ENCODE measurements at places on chromosomes 5 and 9. TPM values are rescaled to one million over a fixed set of nuclear protein-coding genes. Genes with fewer than 3 reads are reported as not detected.

Gene KLHL3
- total RNA-seq: 2.3 TPM

Gene NAIP
- total RNA-seq: 3.8 TPM

Gene SEMA6A
- total RNA-seq: 0.26 TPM

Gene PCDHA5
- total RNA-seq: not detected

Gene CTXN3
- total RNA-seq: not detected

- no peak overlapping the region for H3K27ac ChIP-seq
- no peak overlapping the region for H3K4me3 ChIP-seq
- H3K36me3 ChIP-seq: no peaks in the 10 kb centered on the region
- H3K27me3 ChIP-seq: no peaks in the 10 kb centered on the region
- H3K4me1 ChIP-seq: peaks cover 21% of the 10 kb centered on the region
- peak; percentile 40 for DNase-seq
Measured at GRCh38 chr5:145483212-145483611, 351.9 kb downstream of the PRELID2 start.

DNA sequence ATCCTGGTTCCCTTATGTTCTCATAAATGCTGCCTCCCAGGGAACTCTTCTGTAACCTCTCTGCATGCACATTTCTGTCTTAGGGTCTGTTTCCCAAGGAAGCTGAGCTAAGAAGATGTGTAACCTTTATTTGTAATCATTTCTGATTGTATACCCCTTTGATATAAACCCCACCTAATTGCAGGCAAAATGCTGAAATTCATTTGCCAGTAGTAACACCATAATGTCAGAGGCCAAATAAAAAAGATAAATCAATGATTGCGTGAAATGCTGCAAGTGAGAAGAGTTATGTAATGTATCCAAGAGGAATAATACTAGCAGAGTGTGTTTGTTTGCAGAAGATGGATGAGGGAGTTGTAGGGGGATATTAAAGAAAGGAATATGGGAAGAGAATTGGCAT is 822.6 kb upstream of the GRAMD2B start:
- H3K27ac ChIP-seq: no peak overlapping the region
- no peak for DNase-seq
- peaks cover 3% of the 10 kb centered on the region for H3K4me1 ChIP-seq
- no peak overlapping the region for H3K4me3 ChIP-seq

GRCh38 chr5:53991942-53992341 is 318.4 kb downstream of the ARL15 start:
- H3K4me1 ChIP-seq: peaks cover 4% of the 10 kb centered on the region
- H3K27ac ChIP-seq: no peak overlapping the region
- DNase-seq: no peak
- no peak overlapping the region for H3K4me3 ChIP-seq

DNA sequence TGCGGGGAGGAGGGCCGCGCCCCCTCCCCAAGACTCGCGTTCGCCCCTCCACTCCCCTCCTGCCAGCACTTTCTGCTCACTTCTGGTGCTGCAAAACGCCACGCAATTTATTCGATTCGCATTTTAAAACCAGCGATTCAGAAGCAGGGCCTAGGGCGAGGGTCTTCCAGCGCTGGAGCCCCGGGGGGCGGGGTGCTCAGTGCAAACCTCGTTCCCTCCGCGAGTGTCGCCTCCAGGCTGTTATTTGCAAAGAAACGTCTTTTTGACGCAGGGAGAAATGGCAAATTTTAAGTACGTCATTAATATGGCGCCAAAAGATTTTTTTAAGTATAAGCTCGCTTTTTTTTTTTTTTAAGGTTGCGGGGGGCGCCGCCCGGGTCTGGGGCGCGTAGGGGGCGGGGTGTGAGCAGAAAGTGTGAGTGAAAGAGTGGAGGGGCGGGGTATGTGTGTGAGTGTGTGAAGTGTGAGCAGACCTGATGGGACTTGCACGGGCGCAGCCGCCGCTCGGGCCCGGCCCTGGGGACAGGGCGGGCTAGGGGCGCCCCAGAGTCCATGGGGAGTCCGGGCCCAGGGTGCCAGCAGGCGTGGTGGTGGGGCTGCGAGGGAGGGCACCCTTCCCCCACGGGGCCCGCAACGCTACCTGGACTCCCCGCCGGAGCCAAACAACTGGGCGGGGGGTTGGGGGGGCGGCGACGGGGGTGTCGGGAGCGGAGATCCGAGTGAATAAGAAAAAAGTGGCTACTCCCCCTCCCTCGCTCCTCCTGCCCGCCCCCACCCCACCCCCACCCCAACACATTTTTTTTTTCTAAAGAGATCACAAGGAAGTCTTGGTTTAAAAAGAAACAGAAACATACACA is at the start of gene JADE2:
JADE2 (plus strand) TSS at position 845 of the 857 bp plus-strand sequence. CDS start 10,188 bp downstream, outside the sequence.
- H3K4me1 ChIP-seq: peaks cover 12% of the 10 kb centered on the region
- no peaks in the 10 kb centered on the region for H3K36me3 ChIP-seq
- peaks cover 4% of the 10 kb centered on the region for H3K27me3 ChIP-seq

- no peaks in the 10 kb centered on the region for H3K4me1 ChIP-seq
- DNase-seq: no peak
- no peak overlapping the region for H3K27ac ChIP-seq
Measured at GRCh38 chr5:147490989-147491388, 18.9 kb downstream of the DPYSL3 start.

GRCh38 chr5:10876006-10876744 is 115.1 kb upstream of the DAP start:
- no peak for DNase-seq
- H3K4me3 ChIP-seq: no peak overlapping the region
- no peaks in the 10 kb centered on the region for H3K36me3 ChIP-seq
- no peaks in the 10 kb centered on the region for H3K27me3 ChIP-seq
- no peaks in the 10 kb centered on the region for H3K4me1 ChIP-seq

GRCh38 chr5:127410959-127411358 is 106.5 kb upstream of the PRRC1 start:
- H3K4me3 ChIP-seq: no peak overlapping the region
- no peaks in the 10 kb centered on the region for H3K36me3 ChIP-seq
- H3K27me3 ChIP-seq: no peaks in the 10 kb centered on the region
- H3K27ac ChIP-seq: no peak overlapping the region

- H3K27me3 ChIP-seq: peaks cover 2% of the 10 kb centered on the region
- peaks cover 6% of the 10 kb centered on the region for H3K36me3 ChIP-seq
- no peak overlapping the region for H3K4me3 ChIP-seq
- DNase-seq: no peak
- no peak overlapping the region for H3K27ac ChIP-seq
- H3K4me1 ChIP-seq: peaks cover 7% of the 10 kb centered on the region
Measured at GRCh38 chr9:35757226-35757891, 3.3 kb upstream of the MSMP start.

DNA sequence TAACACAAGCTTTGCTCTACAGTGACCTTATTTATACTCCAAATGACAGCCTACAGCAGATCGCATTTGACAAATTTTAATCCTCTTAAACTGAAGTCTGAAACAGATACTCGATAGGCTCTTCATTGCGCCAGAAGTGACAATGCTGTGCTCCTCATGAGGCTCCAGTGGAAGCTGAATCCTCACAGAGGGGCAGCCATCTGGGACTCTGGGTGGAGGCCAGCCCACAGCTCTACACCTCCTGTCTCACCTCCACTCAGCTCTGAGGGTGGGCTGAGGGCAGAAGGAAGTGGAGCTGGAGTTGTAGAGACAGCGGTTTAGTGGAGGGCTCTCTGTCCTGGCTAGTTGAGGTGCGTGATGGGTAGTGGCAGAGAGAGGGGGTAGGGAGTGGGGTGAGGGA is 283.3 kb upstream of the ANKRD55 start:
- no peaks in the 10 kb centered on the region for H3K36me3 ChIP-seq
- no peak overlapping the region for H3K27ac ChIP-seq
- no peak for DNase-seq

DNA sequence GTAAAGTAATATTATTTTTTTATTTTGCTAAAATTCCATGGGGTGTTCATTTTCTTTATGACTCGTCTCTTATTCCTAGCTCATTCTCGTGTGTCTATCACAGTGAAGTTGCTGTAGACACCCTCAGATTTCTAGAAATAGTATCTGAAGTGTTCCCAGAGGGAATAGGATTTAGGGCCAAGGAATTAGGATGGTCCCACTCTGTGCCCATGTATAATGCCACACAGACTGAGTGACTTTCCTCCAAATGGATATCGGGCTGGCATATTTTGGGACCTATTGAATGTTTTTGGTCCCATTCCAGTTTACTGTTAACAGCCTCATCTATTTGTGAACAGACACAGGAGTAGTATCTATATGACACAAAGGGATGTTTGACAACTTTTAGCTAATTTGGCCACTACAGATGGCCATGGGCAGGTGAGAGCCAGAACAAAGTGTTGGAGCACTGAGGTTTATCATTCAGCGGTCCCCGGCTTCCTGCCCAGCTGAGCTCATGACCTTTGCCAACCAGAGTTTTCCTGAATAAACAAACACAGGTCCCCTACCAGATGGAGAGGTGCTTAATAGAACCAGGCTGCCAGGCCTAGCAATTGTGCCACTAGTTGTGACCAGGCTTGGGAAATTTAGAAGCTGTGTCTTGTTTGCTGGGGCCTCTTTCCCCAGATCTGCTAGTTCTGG is 46.9 kb downstream of the MAP1B start:
- no peak overlapping the region for H3K4me3 ChIP-seq
- DNase-seq: no peak
- H3K27ac ChIP-seq: no peak overlapping the region

GRCh38 chr9:127762111-127762676 is 16.3 kb downstream of the SH2D3C start:
- peaks cover 10% of the 10 kb centered on the region for H3K27me3 ChIP-seq
- H3K4me3 ChIP-seq: no peak overlapping the region
- peaks cover under 1% of the 10 kb centered on the region for H3K4me1 ChIP-seq
- H3K36me3 ChIP-seq: no peaks in the 10 kb centered on the region

DNA sequence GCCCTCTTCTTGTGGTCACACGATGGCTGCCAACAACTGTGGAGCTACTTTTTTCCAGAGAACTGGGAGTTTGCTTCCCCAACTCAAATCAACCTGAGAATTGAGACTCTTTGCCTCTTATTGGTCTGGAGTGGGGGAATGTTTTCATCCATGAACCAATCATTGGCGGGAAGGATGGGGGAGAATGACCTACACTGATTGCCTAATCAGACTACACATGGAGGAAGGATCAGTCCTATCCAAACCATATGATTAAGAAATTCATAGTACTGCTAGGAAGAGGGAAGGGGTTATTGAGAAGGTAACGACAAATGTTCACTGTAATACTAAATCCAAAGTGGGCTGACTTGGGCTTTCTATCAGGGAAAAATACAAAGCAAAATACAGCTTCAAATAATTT is 7.9 kb upstream of the KIF2A start:
- DNase-seq: no peak
- no peak overlapping the region for H3K4me3 ChIP-seq
- H3K36me3 ChIP-seq: no peaks in the 10 kb centered on the region
- no peaks in the 10 kb centered on the region for H3K4me1 ChIP-seq

DNA sequence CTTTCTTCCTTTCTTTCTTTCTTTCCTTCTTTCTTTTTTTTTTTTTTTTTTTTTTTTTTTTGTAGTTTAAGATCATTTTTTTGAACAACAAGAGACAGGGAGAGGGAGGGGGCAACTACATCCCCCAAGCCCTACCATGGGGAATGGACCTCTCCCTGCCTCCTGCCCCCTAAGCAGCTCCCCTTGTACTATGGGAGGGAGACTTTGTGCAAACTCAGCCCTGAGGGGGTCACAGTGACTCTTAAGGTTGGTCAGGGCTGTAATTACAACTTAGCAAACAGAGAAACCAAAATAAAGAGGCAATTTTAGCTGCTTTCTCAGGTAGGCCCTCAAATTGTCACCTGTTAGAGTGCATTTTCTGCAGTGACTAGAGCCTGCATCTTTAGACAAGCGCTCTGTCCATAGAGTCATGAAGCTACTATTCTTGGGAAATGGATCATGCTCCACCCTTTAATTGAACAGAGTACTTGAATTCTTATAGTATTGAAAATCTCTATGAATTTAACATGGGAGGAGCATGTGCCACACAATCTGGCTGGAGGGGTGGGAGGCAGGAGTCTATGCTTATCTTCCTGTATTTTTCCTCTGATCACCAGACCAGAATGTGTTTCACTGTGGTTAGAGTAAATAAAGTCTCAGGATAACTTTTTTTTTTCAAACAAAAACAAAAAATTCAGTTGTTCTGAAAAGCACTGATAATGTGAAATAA is 24.3 kb upstream of the PIK3R1 start:
- H3K36me3 ChIP-seq: no peaks in the 10 kb centered on the region
- H3K27ac ChIP-seq: no peak overlapping the region
- no peak overlapping the region for H3K4me3 ChIP-seq
- no peaks in the 10 kb centered on the region for H3K4me1 ChIP-seq
- no peaks in the 10 kb centered on the region for H3K27me3 ChIP-seq

DNA sequence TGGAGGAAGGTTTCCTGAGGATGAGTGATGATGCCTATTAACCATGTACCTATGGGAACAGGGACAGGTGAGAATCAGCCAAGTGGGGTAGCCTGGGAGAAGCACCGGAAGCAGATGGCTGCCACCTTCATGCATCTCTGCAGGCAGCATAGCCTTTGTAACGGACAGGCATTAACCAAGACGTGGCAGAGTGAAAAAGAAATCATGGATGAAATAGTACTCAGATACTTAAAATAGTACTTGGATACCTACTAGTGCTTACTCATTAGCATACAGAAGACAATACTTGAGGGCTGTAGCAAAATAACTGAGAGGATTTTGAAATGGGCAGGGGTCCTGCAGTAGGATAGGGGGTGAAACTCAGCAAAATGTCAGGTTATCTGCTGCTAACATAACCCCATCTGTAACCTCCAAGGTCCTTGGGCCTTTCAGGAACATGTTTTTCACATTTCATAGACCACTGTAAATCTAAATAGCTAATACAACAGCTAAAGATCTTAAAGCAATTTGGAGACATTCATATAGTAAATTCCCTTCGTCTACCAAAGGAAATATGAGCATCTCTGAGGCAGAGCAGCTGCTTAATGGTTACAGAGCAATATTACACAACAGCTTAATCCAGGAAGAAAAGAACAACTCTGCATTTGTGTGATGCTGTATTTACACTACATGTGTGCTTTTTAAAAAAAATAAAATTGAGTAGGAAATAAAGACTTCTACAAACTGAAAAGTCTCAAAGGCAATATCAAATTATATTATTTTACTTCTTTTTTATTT is 154.3 kb downstream of the NFIB start:
- DNase-seq: no peak
- H3K27ac ChIP-seq: no peak overlapping the region
- no peak overlapping the region for H3K4me3 ChIP-seq
- H3K36me3 ChIP-seq: no peaks in the 10 kb centered on the region
- H3K27me3 ChIP-seq: no peaks in the 10 kb centered on the region
- H3K4me1 ChIP-seq: peaks cover 2% of the 10 kb centered on the region

DNA sequence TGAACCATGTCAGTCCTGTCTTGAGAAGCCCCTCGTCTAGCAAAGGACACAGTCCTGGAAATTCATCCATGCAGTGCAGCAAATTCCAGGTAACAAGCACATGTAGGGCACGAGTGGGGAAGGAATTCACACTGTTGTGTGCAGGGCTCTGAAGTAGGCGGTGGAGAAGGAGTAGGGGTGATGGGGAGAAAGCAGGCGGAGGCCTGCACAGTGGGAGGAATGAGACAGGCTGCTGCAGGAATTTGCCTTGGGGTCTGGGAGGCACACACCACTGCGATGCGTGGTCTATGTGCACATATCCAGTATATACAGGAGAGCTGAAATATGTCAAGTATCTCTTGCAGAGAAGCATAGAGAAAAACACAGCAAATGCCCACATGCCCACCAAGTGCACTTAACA is 249.2 kb upstream of the IRX2 start:
- DNase-seq: no peak
- H3K36me3 ChIP-seq: no peaks in the 10 kb centered on the region
- H3K27ac ChIP-seq: no peak overlapping the region
- no peaks in the 10 kb centered on the region for H3K4me1 ChIP-seq
- H3K4me3 ChIP-seq: no peak overlapping the region

- peaks cover 19% of the 10 kb centered on the region for H3K4me1 ChIP-seq
- no peak overlapping the region for H3K27ac ChIP-seq
- no peaks in the 10 kb centered on the region for H3K27me3 ChIP-seq
- peak; percentile 96 for DNase-seq
- H3K4me3 ChIP-seq: no peak overlapping the region
- no peaks in the 10 kb centered on the region for H3K36me3 ChIP-seq
Measured at GRCh38 chr5:56075361-56075760, 80.6 kb upstream of the IL6ST start.
